Stimulated activated CD8-positive, alpha-beta memory T cell treated with anti-CD3 and anti-CD28 coated beads, Interleukin-4, amount 100 ng/mL, for 1 hour (primary cell): ENCODE measurements at places on chromosomes 5 and 9.

GRCh38 chr5:111364992-111365391 lies 140.8 kb downstream of the CAMK4 start:
- DNase-seq: no peak

DNA sequence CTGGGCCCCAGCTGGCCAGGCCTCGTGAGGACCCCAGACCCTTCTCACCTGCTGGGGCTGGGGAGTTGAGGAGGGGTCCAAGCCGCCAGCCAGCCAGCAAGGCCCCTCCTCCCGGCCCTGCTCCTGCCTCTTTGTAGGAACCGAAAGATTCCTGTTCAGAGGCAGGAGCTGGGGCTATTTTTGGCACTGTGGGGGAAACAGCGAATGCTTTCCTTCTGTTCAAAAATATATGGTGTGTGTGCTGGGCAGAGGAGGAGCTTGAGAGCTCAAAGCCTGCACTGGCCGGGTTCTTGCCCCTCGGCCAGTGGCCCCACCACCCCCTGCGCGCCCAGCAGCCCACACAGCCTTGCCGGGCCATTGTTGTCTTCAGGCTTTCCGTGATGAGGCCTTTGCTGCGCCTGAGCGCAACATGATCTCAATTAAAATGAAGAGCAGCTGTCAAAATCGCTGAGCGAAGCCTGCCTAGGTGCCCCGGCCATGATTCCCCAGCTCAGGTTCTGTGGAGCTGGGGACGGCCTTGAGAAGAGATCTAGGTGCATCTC lies 13.4 kb downstream of the NCS1 start:
- DNase-seq: no peak

DNA sequence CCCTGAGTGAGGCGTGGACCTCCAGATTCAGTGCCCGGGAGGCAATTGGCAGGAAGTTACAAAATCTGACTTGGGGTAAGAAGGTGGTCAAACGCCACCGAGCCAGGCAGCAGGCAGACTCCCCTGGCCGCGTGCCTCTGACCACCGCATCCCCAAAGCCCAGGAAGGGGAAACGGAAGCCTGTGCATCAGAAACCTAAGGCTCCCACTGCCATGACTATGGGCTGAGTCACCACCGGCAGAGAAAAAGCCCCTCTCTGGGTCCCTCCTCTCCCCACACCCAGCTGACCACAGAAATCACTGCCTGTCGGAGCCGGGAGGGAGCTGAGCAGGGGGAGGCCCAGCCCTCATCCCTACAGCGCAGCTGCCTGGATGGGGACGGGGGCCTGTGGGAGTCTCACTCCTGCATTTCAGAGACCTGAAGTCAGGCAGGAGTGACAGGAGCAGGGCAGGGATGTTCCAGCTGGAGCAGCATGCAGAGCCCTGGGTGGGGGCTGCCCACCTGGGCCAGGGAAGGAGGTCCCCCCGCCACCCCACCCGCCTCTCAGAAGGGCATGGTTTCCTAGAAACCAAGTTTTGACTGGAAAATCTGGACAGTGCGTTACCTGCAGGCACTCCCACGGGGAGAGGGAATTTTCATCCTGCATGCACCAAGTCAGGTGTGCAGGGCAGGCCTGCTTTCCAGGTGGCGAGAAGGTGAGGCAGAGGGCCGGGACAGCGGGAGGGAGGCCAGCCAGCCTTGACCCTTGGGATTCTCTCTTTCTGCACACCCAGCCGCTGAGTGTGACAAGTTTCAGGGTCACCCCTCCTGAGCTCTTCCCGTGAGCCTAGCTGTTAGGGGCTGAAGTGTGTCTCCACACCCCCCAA lies 68.2 kb downstream of the LRSAM1 start:
- no peak for DNase-seq

DNA sequence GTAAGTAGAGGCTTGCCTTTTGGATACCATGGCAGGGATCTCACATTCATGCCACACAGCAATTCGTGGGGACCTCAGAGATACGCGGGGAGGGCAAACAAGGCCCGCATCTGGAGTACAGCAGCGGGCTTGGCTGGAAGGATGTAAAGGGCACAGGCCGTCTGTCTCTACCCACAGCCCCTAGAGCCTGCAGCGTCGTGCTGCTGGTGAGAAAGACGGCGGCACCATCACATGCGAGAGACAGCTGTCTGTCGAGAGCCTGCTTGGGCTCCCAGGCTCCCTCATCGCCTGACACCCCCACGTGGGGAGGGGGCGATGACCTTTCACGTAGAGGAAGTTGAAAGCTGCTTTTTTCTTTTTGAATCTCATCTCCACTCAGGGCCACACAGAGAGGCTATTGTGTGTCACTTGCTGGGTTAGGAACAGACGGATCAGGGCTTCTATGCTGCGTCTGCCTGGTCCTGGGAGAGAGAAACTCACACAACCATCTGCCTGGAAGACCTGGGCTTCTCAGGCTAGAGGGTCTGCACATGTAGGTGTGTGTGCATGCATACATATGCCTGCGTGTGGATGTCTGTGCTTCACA lies 134.6 kb upstream of the PPP1R26 start:
- no peak for DNase-seq

- DNase-seq: no peak
Measured at GRCh38 chr5:151587796-151588555, 3.2 kb downstream of the FAT2 start.

DNA sequence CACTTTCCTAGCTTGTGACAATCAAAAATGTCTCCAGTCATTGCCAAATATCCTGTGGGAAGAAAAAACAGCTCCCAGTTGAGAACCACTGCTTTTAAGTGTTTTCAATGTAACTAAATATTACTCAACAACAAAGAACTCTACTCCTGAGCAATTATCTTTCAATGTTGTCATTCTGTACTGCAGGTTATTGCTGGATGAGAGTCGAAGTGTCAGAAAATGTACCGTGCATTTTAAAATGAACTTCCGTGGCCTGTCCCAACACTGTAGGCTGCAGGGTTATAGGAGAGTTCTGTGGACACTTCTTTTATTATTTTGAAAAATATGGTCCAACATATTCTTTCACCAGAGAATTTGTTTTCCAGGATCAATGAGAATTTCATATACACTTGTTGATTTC lies 34.8 kb upstream of the AGXT2 start:
- no peak for DNase-seq

- no peak for DNase-seq
Measured at GRCh38 chr9:747567-747966, 93.9 kb upstream of the DMRT1 start.

- DNase-seq: no peak
Measured at GRCh38 chr5:171155621-171156020, 153.4 kb upstream of the TLX3 start.

- DNase-seq: no peak
Measured at GRCh38 chr5:42570966-42571960, 148.0 kb downstream of the GHR start.

DNA sequence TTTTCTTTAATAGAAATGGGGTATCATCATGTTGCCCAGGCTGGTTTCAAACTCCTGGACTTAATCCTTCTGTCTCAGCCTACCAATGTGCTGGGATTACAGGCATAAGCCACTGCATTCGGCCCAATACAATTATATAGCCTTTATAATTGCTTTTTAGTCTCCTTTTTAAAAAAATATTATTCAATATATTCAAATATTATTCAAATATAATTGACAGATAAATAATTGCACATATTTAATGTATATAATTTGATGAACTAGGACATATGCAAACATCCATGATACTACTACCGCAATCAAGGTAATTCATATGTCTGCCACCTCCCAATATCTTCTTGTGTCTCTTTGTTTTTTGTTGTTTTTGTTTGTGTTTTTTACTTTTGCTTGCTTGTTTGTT lies 894.2 kb upstream of the PTPRD start:
- DNase-seq: no peak

- DNase-seq: no peak
Measured at GRCh38 chr9:98342098-98342819, 86.8 kb upstream of the TBC1D2 start.

- no peak for DNase-seq
Measured at GRCh38 chr9:123063177-123063598, 29.7 kb downstream of the GPR21 start.

DNA sequence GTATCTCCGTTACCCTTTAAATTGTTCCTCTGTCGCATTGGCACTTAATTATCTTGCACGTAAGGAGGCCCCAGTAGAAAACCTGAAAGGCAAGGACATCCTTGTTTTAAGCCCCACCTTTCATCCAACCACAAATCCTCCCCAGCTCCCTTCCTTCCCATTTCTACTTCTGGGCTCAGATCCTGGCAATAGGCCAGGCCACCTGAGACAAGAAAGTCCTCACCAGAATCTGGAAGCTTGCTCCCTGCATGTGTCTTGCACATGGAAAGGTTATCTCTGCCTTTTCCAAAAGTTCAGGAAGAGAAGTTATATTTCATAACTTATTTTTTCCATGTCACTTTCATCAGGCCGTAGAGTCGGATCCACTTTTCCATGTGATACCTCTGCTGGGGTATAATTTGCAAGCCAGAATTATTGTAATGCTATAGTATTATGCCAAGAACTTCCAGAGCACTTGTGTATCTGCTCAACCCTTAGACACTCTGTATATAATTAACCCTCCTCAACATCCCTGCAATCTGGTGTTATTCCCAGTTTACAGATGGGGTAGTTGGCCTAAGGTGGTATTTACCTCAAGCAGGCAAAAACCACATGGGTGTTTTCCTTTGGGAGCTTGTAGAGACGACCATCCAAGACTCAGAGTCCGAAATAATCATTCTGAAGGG lies 2.6 kb upstream of the SHB start:
- DNase-seq: no peak

GRCh38 chr9:16773116-16773515 lies 97.4 kb downstream of the BNC2 start:
- no peak for DNase-seq

- no peak for DNase-seq
Measured at GRCh38 chr5:6601816-6602215, 31.0 kb downstream of the NSUN2 start.

DNA sequence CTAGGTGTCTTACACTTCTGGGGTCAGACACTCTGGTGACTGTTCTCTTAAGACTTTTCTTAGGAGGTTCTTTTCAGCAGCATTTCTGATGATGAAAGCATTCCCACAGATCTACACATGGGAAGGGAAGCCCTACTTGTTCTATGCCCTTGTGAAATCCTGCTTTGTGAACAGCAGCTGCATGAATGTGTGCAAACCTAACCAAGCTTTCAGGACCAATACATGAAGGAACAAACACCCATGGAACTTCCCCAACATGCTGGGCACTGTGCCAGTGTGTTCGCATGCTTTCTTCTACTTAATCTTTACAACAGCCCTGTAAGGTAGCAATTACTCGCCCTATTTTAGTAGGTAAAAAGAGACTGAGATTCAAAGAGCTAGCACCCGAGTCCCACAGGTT lies 439.9 kb upstream of the KLF4 start:
- no peak for DNase-seq

GRCh38 chr9:89739511-89739910 lies 134.7 kb downstream of the GADD45G start:
- DNase-seq: no peak

GRCh38 chr9:83013867-83014605 lies 48.9 kb downstream of the RASEF start:
- no peak for DNase-seq

DNA sequence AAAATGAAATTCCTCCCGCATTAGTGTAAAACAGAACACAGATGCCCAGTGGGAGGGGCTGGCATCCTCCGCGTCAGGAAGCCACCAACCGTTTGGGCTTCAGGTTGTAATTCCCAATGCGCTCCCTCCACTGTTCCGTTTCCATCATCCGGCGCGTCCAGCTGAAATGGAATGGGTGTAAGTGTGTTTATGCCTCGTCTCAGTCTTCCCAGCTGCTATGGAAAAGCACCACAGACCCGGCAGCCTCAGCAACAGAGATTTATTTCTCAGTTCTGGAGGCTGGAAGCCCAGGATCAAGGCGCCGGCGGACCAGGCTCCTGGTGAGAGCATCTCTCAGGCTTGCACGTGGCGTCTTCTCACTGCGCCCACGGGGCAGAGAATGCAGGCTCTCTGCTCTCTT lies 20.4 kb downstream of the KCNT1 start:
- DNase-seq: no peak

DNA sequence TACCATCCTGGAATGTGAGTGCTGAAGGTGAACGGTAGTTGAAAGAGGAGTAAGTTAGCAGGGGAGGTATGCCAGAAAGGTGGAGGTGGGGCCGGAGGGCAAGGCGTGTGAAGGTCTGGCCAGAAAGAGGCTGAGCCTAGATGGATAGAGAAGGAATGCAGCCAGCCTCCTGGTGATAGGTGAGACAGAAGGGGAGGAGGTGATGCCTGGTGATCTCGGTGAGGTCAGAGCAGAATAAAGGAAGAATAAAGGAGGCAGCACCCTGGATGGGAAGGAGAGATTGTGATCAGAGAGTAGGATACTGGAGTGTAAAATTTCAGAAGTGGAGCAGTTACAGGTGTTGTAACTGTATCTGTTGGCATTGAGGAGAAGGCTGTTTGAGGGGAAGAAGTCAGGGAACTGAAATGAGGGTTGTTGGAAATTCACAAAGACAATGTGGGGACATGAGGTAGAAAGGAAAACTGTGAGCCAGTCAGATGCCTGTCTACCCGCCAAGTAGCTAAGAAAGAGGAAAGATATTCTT lies 2.0 kb downstream of the GNG10 start:
- no peak for DNase-seq

DNA sequence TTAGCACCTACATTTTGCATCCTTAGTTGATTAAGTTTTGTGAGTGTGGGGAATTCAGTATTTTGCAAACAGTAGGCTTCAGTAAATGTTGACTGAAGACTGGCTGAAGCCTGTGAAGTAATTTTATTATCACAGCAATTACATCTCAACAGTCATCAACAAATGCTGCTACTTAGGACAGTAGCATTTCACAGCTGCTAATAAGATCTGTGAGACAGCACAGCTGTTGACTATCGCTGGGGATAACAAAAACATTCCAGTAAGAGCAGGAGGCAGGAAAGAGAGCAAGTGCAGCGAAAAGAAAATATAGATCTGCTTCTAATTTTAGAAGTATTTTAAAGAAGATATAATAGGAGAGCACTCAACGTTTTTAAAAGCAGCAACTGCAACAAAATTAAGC lies 117.3 kb upstream of the FGF10 start:
- no peak for DNase-seq

- DNase-seq: no peak
Measured at GRCh38 chr9:137672907-137673791, 54.3 kb downstream of the EHMT1 start.

GRCh38 chr9:138028596-138028995 lies 151.0 kb downstream of the CACNA1B start:
- no peak for DNase-seq

DNA sequence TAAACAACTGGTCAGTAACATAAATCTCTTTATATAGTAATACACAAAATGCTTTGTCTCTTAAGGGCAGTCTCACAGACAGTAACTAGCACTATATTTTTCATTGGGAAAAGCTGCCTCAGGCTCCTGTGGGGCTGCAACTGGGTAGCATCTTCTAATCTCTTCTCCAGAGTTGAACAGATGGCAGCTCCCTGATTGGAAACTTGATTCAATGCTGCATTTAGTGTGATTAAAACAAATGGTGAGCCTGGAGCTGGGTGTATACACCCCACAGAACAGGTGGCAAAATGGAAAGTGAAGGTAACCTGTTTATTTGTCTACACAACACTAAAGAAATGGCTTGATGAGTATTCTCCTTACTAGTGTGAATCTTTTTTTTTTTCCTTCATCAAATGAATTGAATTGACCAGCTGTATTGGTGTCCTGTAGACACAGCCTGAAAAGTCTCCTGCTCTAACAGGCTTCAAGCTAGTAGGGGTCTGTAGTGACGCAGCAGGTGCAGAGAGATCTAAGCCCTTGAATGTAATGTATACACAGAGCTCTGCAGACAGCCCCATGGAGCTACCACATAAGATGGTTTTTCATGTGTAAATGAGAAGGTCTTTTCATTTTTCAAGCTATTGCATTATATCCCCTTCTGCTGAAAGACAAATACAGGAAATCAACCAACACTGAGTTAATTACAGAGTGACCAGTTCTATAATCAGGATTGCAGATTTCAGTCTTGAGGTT lies 43.3 kb downstream of the IZUMO3 start:
- DNase-seq: no peak

GRCh38 chr5:117769877-117770276 lies 1195.3 kb upstream of the SEMA6A start:
- DNase-seq: no peak
